Spinal cord (tissue), 10 donors: ENCODE measurements at places on chromosomes 2 and 18. TPM values are rescaled to one million over a fixed set of nuclear protein-coding genes. Genes with fewer than 3 reads are reported as not detected.
A peak's percentile ranks its signal among the peaks of the same experiment; 100 is the strongest.

Gene RAD51AP2
- total RNA-seq: 0.22 TPM

- H3K27ac ChIP-seq: peak overlapping the region; percentile 53
- no peak overlapping the region for H3K4me3 ChIP-seq
- no peaks in the 10 kb centered on the region for H3K27me3 ChIP-seq
- DNase-seq: no peak
Measured at GRCh38 chr2:199932312-199932855, 21.3 kb downstream of the C2orf69 start.

- no peak for DNase-seq
- no peak overlapping the region for H3K27ac ChIP-seq
- H3K4me1 ChIP-seq: no peaks in the 10 kb centered on the region
- no peaks in the 10 kb centered on the region for H3K27me3 ChIP-seq
Measured at GRCh38 chr2:8799004-8799403, 38.4 kb downstream of the KIDINS220 start.

DNA sequence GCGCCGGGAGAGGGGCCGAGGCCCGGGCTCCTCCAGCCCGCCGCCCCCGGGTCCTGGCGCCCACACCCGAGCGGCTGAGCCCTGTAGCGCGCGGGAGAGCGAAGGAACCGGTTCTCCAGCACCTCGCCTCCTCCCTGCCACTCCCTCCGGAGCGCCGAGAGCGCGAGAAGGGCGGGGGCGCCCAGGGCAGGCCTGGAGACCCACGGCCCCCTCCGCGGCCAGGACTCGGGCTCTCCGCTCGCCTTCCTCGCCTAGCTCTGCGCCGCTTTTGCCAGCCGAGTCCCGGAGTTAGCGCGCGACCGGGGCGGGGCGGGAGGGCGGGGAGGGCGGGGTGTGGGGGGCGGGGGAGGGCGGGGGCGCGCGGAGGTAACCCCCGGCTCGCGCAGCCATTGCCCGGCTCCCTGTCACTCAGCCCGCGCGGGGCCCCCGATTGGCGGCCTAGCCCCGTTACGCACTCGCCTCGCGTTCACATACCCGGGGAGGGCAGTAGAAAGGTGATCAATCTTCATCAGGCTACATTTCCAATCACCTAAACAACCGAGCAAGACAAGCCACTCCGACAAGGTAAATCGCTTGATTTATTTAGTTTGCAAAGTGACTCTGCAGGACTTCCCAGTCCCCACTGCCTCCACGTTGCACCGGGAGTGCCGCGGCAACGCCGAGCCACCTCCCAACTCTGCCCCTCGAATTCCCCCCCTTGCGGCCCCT is at the start of gene OTX1:
TSS of gene OTX1 (plus strand) at position 497 of the 708 bp plus-strand sequence. CDS start 2,161 bp downstream, outside the sequence.
- H3K4me1 ChIP-seq: peaks cover 80% of the 10 kb centered on the region
- DNase-seq: peak; percentile 88
- H3K27me3 ChIP-seq: peaks cover 100% of the 10 kb centered on the region
- no peak within 1 kb of the TSS for H3K27ac ChIP-seq

GRCh38 chr18:3715231-3716080 is 265.5 kb downstream of the TGIF1 start:
- H3K27ac ChIP-seq: no peak overlapping the region
- no peak overlapping the region for H3K4me3 ChIP-seq
- H3K4me1 ChIP-seq: peaks cover 4% of the 10 kb centered on the region
- DNase-seq: no peak
